KG1 (cell line): ENCODE measurements at places on chromosomes 13 and 19.

DNA sequence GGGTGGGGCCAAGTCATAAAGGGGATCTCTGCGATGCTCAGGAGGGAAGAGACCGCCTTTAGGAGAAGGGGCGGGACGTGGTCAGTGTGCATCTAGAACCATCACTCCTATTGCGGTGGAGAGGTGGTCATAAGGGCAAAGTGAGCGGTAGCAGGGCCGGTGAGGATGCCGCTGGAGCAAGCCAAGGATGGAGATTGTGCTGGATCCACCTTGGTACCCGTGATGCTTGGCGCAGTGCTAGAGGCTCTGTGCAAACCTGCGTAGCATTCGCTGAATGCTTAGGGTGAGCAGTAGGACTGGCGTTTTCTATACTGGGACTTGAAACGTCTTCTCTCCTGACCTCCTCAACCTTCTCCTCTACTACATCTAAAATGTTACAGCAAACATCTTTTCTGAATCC is 294.2 kb downstream of the FGF9 start:
- DNase-seq = no peak

GRCh38 chr19:57818378-57818777 is 3.7 kb upstream of the ZNF552 start:
- DNase-seq = no peak

DNA sequence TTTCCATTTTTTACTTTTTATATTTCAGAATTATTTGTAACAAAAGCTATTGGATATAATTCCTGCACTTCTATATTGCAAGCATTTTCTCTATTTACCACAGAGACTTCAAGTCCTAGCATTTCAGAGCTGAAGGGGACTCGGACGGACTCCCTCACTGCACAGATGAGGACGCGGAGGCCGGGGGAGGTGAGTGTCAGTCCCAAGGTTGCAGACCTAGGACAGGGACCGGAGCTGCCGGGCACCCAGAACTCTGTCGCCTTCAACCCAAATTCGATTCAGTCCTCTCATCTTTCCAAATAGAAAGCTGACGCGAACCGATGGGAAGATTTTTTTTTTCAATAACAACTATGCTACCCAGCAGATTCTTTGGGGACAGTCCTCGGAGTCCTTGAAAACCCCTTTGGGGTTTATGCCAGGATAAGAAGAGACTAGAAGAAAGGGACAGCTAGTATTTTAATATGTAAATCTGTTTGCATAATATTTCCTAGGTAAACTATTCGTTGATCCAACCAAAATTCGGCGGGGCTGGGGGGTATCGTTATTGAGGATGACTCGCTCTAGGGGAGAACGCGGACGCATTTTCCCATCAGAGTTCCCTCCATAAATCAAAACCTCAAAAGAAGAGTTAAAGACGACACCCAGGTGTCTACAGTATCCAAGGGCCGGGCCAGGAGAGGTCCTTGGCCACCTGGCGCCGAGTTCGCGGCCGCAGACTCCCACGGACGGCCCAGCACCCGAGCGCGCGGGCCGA is 803 bp downstream of the FLT3 start:
- no peak for DNase-seq

DNA sequence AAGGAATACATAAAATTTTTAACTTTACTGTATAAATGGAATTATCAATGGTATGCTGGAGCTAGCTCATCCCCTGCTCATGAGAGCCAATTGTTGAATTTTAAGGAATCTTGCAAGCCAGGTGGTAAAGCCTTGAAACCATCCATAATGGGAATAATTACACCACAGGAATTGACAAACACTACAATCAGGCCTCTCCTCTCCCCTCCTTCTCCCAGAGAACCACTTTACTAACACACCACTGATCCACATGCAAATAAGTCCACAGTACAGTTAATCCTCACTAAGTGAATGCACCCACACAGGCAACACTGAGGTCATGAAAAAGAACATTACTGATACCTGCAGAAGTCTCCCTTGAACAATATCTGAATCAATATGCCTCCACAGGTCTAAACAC is 140.5 kb downstream of the KLF12 start:
- DNase-seq = no peak

DNA sequence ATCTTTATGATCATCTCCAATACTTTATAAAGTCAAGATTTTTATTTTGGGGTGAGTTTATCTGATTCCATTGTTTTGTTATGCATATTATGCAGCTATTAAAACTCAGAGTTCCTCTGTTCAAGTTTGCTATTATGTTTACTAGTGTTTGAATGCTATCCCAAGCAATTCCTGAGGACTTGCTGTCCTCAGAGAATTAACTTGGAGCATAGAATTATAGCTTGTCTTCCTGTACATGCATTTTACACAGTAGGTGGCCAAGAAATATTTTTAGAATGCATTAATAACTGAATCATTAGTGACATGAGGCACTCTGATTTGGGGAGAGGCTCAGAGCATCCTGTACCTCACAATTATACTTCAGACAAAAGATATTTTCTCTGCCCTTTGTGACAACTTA is 195.6 kb upstream of the MIR17HG start:
- no peak for DNase-seq

- peak; percentile 82 for DNase-seq
These were observed 44.0 kb downstream of the ZNF823 start for GRCh38 chr19:11694533-11695439.

DNA sequence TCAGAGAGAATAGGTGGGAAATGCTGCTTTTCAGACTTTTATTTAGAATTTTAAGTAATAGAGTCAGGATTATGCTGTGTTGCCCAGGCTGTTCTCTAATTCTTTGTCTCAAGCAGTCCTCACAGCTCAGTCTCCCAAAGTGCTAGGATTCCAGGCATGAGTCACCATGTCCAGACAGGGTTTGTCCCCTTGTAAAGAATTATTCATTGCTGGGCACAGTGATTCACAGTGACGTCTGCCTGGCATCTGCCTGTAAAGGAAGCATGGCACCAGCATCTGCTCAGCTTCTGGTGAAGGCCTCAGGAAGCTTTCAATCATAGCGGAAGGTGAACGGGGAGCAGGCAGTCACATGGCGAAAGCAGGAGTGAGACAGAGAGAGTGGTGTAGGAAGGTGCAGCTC is 17.7 kb downstream of the ZNF763 start:
- DNase-seq = no peak

GRCh38 chr19:49913720-49914119 is 15.3 kb upstream of the ATF5 start:
- no peak for DNase-seq

DNA sequence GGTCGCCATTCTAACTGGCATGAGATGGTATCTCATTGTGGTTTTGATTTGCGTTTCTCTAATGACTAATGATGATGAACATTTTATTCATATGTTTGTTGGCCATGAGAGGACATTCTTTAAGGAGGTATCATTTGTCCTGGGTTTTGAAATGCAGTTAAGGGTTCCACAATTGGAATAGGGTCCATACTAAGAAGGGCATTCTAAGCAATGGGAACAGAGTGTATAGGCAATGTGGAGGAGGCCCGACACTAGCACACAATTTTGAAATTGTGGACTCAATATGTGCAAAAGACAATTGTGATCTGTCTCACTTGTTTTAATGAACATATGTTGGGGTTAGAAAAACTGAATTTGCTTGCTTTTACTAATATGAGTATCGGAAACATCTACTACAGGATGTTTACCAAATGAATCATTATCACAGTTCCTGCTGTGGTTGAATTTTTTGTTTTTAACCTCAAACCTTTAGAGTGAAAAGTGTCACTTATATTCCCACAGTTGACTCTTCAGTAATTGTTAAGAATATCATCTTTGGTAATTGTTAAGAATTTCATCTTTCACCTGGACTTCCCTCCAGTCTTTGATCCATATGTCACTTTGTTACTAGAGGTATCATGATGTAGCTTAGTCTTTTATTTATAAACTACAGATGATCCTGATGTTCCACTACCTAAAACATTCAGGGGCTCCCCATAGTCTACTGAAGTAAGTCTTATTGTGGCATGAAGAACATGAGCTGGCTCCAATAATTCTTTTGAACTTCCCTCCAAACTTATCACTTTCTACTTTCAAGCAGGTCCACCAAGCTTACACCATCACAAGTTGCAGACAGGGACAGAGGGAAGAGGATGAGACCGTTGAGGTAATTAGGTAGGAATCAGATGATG is 109.7 kb upstream of the KLF12 start:
- no peak for DNase-seq

- DNase-seq = no peak
These were observed 79.5 kb downstream of the SLITRK6 start for GRCh38 chr13:85719749-85720148.

- DNase-seq = no peak
These were observed 14.5 kb upstream of the ICAM3 start for GRCh38 chr19:10353793-10354391.

DNA sequence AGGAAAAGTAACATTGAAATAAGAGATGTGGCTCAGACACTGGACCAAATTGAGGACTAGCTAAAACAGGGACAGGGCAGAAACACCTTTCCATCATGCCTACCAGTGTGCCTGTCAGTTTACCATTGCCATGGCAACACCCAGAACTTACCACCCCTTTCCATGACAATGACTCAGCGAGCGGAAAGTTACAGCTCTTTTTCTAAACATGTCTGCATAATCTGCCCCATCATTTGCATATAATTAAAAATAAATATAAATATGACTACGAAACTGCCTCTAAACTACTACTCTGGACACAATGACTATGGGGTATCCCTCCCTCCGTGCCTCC is 96.0 kb downstream of the UBL3 start:
- DNase-seq = no peak

DNA sequence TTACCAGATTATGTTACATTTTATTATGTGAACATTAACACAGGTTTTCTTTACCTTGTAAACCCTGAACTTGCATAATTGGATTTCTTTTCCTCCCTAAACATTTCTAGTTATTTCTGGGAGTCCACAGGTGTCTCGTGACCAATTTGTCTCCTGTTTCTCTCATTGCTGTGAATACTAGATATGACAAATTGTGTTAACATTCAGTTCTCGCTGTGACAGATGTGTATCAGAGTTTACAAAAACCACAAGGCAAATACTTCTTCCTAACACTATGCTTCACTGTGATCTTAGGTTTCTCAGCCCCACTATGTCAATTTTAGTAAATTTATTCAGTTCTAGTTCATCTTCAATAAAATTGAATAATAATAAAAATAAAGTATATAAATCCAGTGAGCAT is 1554.9 kb downstream of the EFNB2 start:
- DNase-seq = no peak

DNA sequence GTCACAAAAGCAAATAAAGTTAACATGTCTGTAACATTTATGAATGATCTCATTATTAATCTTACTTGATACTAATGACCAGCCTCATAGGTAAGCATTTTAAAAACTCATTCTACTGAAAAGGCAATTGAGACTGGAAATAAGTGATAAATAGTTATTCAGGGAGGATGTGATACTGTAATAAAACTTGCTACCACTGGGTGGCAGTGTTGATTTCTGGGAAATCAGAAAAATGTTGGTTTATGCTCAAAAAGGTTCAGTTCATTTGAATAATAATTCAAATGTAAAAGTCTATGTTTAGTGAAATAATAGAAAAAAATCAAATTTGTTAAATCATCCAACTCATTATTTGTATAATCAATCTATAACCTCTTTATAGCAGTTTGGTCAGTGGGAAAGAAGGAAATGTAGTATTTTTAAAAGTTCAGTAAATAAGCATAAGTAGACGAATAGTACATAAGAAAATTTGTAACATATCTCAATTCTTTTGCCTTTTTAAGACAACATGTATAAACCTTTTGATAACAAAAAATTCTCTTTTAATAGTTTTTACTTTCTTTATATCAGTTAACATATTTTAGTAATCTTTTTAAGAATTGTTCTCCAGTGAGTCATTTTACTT is 9.6 kb downstream of the ABHD13 start:
- DNase-seq = peak; percentile 33

GRCh38 chr19:49328741-49329140 is 3.8 kb upstream of the SLC6A16 start:
- no peak for DNase-seq

DNA sequence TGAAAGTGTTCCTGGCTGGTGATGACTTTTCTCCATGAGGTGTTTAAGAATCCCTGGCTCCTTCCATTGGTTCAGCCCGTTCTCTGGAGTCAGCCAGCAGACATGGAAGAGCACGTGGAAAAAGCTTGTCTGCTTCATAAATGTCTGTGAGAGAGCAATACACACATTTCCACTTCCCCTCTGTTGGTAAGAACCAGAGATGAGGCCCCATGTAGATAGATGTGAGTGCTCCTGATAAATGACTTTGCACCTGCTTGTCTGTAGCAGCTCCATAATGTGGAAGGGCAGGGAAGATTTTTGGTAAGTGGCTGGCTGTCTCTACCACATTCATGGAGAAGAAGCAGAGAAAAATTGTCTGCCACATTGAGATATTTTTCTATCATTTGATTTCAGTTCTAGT is 325.8 kb downstream of the LMO7 start:
- DNase-seq = no peak
